ENCODE measurements at places on chromosomes 11 and 22.

DNA sequence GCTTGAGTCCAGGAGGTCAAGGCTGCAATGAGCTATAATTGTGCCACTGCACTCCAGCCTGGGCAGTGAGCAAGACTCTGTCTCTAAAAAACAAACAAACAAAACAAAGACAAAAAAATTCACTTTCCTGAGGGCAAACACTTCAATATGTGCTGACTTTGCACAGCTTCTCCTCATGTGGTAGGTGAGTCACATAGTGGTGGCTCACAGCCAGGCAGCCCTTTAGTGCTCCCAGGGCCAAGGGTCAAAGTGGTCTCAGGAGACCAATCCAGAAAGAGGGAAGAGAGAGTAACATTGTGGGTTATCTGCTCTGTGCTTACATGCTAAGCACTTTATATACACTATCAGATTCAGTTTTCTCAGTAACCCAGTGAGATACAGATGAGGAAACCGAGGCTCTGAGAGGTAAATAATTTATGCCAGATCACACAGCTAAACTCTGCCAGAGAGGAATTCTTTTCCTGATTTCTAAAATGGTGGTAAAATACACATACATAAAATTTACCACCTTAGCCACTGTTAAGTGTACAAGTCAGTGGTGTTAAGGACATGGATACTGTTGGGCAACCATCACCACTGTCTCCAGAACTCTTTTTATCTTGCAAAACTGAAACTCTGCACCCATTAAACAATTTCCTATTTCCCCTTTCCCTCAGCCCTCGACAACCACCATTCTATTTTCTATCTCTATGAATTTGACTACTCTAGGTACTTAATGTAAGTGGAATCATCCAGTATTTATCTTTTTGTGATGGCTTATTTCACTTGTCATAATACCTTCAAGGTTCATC, 231.7 kb upstream of the NARS2 start:
- no peak overlapping the region for H3K4me3 ChIP-seq
- H3K27ac ChIP-seq, result no peak overlapping the region

- H3K36me3 ChIP-seq, result no peaks in the 10 kb centered on the region
- no peak overlapping the region for H3K27ac ChIP-seq
- H3K4me1 ChIP-seq, result no peaks in the 10 kb centered on the region
- H3K4me3 ChIP-seq, result no peak overlapping the region
- DNase-seq, result no peak
Measured at GRCh38 chr11:104005234-104005855, 31.1 kb upstream of the DDI1 start.

GRCh38 chr11:6040874-6041273, 10.3 kb upstream of the OR56A1 start:
- DNase-seq, result no peak
- H3K27ac ChIP-seq, result no peak overlapping the region
- no peak overlapping the region for H3K4me3 ChIP-seq
- H3K4me1 ChIP-seq, result no peaks in the 10 kb centered on the region
- H3K36me3 ChIP-seq, result no peaks in the 10 kb centered on the region

DNA sequence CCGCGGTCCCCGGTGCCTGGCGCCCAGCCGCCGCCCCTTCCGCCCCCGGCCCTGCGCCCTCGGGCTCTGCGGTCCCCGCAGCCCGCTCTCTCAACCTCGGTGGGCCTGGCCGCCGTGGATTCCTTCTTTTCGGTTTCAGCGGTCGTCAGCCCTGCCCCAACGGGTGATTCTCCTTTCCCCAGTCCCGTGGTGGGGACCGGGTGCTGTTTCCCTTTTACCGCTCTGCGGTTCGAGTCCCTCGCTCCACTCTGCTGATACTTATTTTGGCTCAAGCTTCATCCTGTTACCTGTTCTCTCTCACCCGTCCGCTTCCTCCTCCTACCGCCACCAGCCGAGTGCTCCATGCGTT, 494 bp downstream of the ZDHHC5 start:
- H3K27ac ChIP-seq, result peak overlapping the region; percentile 97
- H3K4me3 ChIP-seq, result peak overlapping the region; percentile 95
- peaks cover 52% of the 10 kb centered on the region for H3K4me1 ChIP-seq
- H3K27me3 ChIP-seq, result no peaks in the 10 kb centered on the region
- DNase-seq, result peak; percentile 69

DNA sequence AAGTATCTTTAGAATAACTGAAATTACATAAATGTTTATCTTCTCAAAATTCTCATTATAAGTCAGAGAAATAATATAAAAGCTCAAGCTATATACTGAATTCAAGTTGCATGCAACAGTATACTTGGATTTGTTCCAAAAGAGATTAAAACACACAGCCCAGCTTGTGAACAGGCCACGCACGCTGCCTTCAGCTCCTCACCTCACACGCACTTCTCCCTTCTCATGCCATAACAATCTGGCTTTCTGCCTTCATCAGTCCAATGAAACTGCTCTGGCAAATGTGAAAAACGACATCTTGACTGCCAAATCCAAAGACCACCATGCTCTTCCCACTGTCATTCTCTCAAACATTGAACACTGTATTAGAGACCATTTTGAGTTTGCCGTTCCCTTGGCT, 22.1 kb downstream of the ATP6V1E1 start:
- peaks cover 5% of the 10 kb centered on the region for H3K4me1 ChIP-seq
- DNase-seq, result no peak
- H3K27me3 ChIP-seq, result no peaks in the 10 kb centered on the region

GRCh38 chr11:45485070-45485707, 180.2 kb downstream of the CHST1 start:
- H3K36me3 ChIP-seq, result no peaks in the 10 kb centered on the region
- no peak overlapping the region for H3K27ac ChIP-seq
- H3K4me1 ChIP-seq, result no peaks in the 10 kb centered on the region
- DNase-seq, result no peak

DNA sequence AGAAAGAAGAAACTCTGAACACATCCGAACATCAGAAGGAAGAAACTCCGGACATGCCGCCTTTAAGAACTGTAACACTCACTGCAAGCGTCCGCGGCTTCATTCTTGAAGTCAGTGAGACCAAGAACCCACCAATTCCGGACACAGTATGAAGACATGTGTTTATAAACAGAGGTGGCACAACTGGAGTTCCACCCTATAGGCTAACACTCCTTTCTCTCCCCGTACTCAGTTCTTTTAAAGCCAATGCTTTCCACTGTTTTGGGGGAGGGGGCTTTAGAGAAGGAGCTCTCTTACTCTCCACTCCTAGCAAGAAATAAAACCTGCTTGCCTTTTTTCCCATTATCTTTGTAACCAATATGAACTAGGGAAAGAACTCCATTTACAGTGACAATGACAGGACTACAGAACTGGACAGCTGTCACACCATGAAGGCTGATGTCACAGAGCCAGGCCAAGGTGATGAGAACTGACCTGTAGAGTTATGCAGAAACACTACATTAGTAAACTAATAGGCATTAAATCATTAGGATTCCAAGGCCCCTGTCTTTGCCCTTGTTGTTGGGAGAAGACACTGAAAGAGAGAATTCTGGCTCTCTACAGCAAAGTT, 733 bp downstream of the TRIM5 start:
- H3K4me3 ChIP-seq, result peak overlapping the region; percentile 96
- H3K27me3 ChIP-seq, result no peaks in the 10 kb centered on the region
- no peak for DNase-seq
- peaks cover 38% of the 10 kb centered on the region for H3K4me1 ChIP-seq
- peak overlapping the region; percentile 94 for H3K27ac ChIP-seq

DNA sequence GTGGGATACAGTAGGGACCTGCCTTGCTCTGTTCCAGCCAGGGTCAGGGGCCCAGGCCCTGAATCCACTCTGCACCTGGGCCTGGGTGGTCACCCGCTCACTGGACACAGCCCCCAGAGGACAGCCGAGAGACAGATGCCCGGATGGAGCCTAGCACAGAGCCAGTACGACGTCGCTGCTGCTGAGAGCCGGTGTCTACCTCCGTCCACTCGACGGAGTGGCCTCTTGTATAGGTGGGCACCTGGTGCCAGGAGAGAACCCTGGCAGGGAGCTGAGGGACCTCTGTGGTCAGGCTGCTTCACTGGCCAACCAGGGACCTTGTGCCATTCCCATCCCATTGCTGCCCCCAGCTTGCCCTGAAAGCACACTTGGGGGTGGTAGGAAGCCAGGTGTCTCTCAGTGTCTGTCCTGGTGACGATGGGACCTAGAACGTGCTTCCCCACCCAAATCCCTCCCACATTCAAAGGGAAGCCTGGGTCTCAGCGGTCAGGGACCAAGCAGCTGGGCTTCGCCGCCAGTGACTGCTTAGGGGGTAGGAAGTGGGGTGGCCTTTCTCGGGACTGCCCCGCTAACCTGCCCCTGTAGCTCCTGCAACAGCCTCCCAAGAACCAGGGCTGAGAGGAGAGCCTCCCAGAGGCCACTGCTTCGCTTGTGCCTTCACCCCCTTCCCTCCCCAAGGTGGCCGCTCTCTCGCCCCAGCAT, 10.3 kb upstream of the CERK start:
- peak overlapping the region; percentile 93 for H3K27ac ChIP-seq
- no peaks in the 10 kb centered on the region for H3K36me3 ChIP-seq

GRCh38 chr11:19117760-19118097, 761 bp downstream of the ZDHHC13 start:
- H3K4me1 ChIP-seq, result peaks cover 49% of the 10 kb centered on the region
- H3K27ac ChIP-seq, result peak overlapping the region; percentile 87
- peaks cover 11% of the 10 kb centered on the region for H3K27me3 ChIP-seq
- H3K4me3 ChIP-seq, result peak overlapping the region; percentile 87
- no peak for DNase-seq

Measured in activated CD8-positive, alpha-beta memory T cell treated with anti-CD3 and anti-CD28 coated beads, Interleukin-2, amount 10 ng/mL, durations not matched to agents 7 days and 5 days (primary cell).